Endodermal cell (in vitro differentiated cells): ENCODE measurements at places on chromosomes 5 and 9.

DNA sequence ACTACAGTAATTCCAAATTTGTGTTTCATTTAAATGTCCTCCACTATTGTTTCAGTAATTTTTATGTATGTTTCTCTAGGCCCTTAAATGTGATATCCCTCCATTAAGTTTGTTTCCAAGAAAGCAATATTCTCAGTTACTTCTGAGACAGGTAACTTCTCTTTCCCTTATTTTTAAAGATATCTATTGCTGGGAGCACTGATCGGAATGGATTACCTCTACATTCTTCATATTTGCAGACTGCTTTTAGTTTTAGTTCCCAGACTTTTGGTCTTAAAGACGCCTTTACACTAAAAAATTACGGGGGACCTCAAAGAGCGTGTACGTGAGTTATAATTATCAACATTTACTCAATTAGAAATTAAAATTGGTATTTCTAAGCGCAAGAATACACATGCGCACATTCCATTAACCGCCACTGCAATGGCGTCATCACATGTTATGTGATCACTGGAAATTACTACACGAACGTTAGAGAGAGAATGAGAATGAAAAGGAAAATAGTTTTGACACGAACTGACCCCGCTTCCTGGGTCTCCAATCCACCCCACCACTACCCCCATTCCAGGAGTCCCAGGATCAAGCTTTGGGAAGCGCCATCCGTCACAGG lies 519 bp upstream of the RAD50 start:
- peaks cover 19% of the 10 kb centered on the region for H3K36me3 ChIP-seq
- H3K4me3 ChIP-seq, result peak overlapping the region; percentile 92
- H3K27ac ChIP-seq, result no peak overlapping the region
- H3K27me3 ChIP-seq, result peaks cover 3% of the 10 kb centered on the region
- no peak for DNase-seq
- no peaks in the 10 kb centered on the region for H3K4me1 ChIP-seq

GRCh38 chr9:137689745-137690529 lies 71.1 kb downstream of the EHMT1 start:
- no peak overlapping the region for H3K4me3 ChIP-seq
- H3K27ac ChIP-seq, result no peak overlapping the region
- DNase-seq, result no peak
- no peaks in the 10 kb centered on the region for H3K36me3 ChIP-seq
- no peaks in the 10 kb centered on the region for H3K27me3 ChIP-seq

GRCh38 chr9:131394464-131395156 lies 724 bp downstream of the PRRC2B start:
- DNase-seq, result peak; percentile 66
- H3K4me1 ChIP-seq, result peaks cover 12% of the 10 kb centered on the region
- peaks cover 12% of the 10 kb centered on the region for H3K36me3 ChIP-seq
- peak overlapping the region; percentile 93 for H3K4me3 ChIP-seq
- H3K27ac ChIP-seq, result peak overlapping the region; percentile 93

DNA sequence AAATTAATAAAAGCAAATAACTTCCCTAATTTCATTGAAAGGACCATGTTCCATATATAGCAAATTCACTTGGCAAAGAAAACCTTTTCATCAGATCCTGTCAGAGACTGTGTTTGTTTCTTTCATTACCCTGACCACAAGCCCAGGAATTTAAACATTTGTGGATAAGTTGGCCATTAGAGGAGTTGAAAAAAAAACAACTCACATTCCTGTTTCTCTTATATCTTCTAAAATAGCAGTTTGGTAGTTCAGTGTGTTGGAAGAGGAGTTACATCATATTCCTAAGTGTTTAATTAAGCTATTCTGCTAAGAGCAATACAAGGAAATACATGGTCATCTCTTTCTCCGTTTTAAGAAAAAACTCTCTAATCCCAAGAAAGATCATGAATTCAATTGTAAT lies 505.6 kb downstream of the TLE1 start:
- no peak for DNase-seq
- no peaks in the 10 kb centered on the region for H3K4me1 ChIP-seq
- H3K36me3 ChIP-seq, result no peaks in the 10 kb centered on the region
- no peak overlapping the region for H3K4me3 ChIP-seq

DNA sequence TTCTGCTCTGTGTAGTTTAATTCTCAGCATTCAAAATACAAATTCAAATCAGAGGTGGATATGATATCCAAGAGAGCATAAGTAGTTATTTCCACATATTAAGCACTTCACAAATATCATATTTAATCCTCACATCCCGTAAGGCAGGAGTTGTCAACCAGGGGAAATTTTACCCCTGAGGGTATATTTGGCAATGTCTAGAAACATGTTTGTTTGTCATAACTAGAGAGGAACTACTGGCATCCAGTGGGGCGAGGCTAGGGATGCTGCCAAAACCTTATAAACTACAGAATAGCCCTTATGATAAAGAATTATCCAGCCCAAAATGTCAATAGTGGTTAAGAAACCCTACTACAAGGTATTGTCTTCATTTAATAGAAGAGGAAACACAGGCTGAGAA lies 619.4 kb downstream of the SLCO4C1 start:
- H3K27me3 ChIP-seq, result no peaks in the 10 kb centered on the region
- H3K36me3 ChIP-seq, result no peaks in the 10 kb centered on the region
- H3K27ac ChIP-seq, result no peak overlapping the region
- H3K4me1 ChIP-seq, result no peaks in the 10 kb centered on the region
- no peak overlapping the region for H3K4me3 ChIP-seq

DNA sequence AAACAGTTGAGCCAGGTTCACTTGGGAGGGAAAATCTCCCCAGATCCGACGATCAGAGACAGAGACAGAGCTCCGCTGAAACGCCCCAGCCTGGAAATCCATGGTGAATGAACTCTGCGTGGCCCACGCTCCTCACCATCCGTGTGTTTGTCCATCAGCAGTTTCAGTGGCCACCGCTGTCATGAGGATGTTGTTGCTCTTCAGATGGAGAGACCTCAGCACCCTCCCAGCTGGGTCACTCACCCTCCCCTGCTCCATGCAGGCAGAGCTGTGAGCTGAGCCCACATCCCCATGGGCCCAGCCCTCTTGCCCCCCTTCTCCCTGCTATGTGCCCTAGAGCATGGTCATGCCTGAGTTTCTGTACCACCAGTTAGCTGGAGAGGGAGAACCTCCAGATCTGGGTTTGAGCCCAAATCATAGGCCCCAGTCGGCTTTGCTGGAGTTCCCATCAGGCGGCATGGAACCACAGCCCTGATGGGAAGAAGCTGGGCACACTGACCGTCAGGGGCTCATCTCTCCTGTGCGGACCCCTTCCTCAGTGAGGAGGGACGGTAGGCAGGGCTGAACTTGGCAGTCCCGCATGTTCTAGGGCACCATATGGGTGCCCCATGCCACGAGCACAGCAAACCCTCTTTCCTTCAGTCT lies 154.4 kb upstream of the COL5A1 start:
- no peak overlapping the region for H3K27ac ChIP-seq
- H3K27me3 ChIP-seq, result no peaks in the 10 kb centered on the region
- no peak for DNase-seq
- H3K4me3 ChIP-seq, result no peak overlapping the region
- no peaks in the 10 kb centered on the region for H3K4me1 ChIP-seq

GRCh38 chr9:93684806-93685543 lies 108.6 kb downstream of the PHF2 start:
- peak; percentile 62 for DNase-seq
- no peaks in the 10 kb centered on the region for H3K4me1 ChIP-seq
- no peak overlapping the region for H3K27ac ChIP-seq
- H3K4me3 ChIP-seq, result no peak overlapping the region

DNA sequence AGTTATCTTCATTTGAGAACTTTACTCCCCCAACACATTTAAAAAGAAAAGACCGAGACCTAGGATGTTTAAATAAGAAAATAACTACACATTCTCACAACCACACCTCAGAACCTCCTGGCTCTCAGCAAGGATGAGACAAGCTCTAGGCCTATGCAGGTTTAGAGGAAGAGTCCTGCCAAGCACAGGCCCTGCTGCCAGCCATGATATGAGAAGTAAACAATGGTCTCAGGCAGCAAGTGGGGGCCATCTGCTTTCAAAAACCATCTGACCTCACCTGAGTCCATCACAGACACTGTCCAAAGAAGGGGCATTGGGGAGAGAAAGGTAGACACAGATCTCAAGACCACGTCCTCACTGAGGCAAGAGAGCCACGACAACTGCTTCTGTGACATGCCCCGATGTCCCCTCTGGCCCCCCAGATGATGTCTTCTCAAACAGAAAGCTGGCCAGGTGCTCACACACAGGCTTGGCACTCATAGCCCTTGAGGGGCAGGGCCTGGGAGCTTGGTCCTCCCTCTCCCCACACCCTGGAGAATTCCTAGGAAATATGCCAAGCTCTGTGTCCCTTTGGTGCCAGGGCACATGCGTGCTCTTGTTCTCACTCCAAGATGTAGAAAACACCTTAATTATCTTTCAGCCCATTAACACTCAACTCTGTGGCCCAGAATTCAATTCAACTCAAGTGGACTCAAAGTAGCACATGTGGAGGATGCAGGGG lies 150.4 kb downstream of the FSTL4 start:
- DNase-seq, result no peak
- H3K4me3 ChIP-seq, result no peak overlapping the region
- H3K36me3 ChIP-seq, result no peaks in the 10 kb centered on the region
- no peaks in the 10 kb centered on the region for H3K4me1 ChIP-seq
- H3K27ac ChIP-seq, result no peak overlapping the region

DNA sequence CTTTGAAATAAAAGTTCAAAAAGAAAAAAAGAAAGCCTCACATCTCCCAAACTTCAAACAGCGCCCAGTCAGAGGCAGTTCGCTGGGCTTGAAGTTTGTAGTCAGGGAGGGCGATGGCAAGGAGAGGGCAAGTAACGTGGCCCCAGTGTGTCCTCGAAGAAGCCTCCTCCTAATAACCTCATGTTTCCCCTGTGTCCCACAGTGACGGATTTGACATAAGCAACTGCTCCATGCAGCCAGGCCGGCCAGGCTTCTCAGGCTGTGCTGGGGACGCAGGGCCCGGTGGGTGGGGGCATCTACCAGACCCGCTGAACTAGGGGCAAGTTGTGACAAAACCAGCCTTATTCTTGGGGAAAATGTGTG lies 172.2 kb downstream of the ERCC6L2 start:
- H3K4me1 ChIP-seq, result peaks cover 4% of the 10 kb centered on the region
- peak overlapping the region; percentile 88 for H3K27ac ChIP-seq
- H3K36me3 ChIP-seq, result no peaks in the 10 kb centered on the region
- H3K27me3 ChIP-seq, result no peaks in the 10 kb centered on the region

DNA sequence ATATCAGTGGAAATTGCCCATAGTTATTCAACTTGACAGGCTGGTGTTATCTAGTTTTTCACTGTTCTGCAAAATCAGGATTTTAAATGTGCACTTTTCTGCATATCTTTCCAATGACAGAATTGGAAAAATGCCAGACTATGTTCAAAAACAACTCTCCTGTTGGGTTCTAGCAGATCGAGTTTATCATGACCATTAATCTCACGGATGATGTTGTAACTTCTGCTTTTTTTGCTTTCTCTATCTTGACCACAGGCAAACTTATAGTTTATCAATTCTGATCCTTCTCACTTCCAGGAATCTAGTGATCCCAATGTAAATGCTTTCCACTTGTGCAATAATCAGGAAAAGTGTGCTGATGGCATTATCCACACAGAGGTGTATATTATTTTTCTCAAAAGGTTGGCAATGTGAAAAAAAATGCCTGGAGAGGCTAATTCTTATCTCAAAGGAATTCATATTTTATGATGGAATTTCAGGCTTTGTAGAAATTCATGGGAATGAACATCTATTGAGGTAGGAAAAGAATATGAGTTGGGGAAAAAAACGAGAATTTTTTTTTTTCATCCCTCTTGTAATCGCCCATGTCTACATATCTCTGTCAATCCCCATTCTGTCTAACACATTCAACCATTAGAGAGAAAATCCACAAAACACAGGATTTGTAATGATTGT lies 73.6 kb upstream of the DAB2 start:
- no peak overlapping the region for H3K4me3 ChIP-seq
- no peaks in the 10 kb centered on the region for H3K36me3 ChIP-seq
- H3K27ac ChIP-seq, result no peak overlapping the region
- H3K4me1 ChIP-seq, result peaks cover 8% of the 10 kb centered on the region
- DNase-seq, result no peak

DNA sequence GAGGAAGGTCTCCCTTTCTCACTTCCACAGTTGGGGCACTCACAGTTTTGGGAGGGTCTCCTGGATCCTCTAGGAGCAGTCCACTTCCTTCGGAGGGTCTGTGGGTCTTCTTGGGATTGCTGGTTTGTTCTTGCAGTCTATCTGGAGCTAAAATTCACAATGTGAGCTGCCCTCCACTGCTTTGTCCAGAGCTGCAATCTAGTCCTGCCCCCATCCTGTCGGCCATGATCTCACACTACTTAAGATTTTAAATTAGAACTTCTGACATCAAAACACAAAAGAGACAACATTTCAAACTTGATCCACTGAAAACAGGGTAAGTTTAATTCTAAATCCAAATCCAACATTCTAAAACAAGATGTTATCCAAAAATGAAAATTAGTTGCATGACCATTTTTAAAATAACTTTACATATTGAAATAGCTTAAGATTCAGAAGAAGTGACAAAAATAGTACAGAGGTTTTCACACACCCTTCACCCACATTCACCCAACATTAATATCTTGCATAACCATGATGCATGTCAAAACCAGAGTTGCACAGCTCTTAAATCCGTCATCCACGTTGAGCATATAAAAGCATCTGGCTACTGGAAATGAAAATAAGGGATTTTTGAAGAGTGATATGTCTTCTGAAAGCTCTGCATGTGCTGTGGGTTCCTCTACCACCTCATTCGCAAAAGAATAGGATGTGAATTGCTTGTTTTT lies 113.7 kb upstream of the EPB41L4A start:
- H3K27me3 ChIP-seq, result no peaks in the 10 kb centered on the region
- H3K27ac ChIP-seq, result no peak overlapping the region
- no peaks in the 10 kb centered on the region for H3K36me3 ChIP-seq
- H3K4me1 ChIP-seq, result no peaks in the 10 kb centered on the region
- no peak for DNase-seq

DNA sequence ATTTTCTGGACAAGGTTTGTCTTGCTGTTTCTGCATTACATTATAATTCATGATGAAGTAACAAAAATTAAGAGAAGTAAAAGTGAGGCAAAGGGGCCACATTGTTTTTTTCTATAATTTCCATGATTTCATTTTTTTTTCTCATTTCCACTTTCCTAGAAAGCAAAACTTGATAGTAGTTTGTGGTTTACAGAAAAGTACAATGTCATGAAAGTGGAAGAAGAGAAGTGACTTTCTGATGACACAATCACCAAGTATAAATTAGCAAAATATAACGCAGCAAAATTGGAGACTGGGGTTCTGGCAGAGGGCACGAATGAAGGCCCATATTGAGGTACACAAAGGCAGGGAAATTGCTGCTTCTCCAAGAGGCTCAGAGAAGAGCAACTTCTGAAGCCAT lies 5.0 kb upstream of the IFNA14 start:
- H3K27ac ChIP-seq, result no peak overlapping the region
- H3K4me1 ChIP-seq, result no peaks in the 10 kb centered on the region
- no peak for DNase-seq
- H3K4me3 ChIP-seq, result no peak overlapping the region
- H3K27me3 ChIP-seq, result peaks cover 40% of the 10 kb centered on the region

- no peaks in the 10 kb centered on the region for H3K27me3 ChIP-seq
- no peak for DNase-seq
- H3K27ac ChIP-seq, result no peak overlapping the region
- H3K4me1 ChIP-seq, result peaks cover 4% of the 10 kb centered on the region
- no peaks in the 10 kb centered on the region for H3K36me3 ChIP-seq
- H3K4me3 ChIP-seq, result no peak overlapping the region
Measured at GRCh38 chr9:99119976-99120655, 15.2 kb downstream of the TGFBR1 start.

GRCh38 chr5:93591323-93591945 lies 8.4 kb downstream of the NR2F1 start:
- DNase-seq, result no peak
- H3K4me1 ChIP-seq, result peaks cover 13% of the 10 kb centered on the region
- no peaks in the 10 kb centered on the region for H3K36me3 ChIP-seq
- no peak overlapping the region for H3K4me3 ChIP-seq
- H3K27me3 ChIP-seq, result peaks cover 100% of the 10 kb centered on the region
